ENCODE measurements at places on chromosomes 12 and 14. TPM values are rescaled to one million over a fixed set of nuclear protein-coding genes. Genes with fewer than 3 reads are reported as not detected.

The E2F7 gene
- 0.36 TPM for total RNA-seq

The TNFAIP2 gene
- 56.2 TPM for total RNA-seq

The NPAS3 gene
- total RNA-seq: 69.0 TPM

The PLEKHD1 gene
- 2.5 TPM for total RNA-seq

The DYRK2 gene
- total RNA-seq: 27.2 TPM

The ART4 gene
- not detected for total RNA-seq

The CCDC177 gene
- total RNA-seq: 11.7 TPM

The CSRP2 gene
- 15.9 TPM for total RNA-seq

The PTPN21 gene
- total RNA-seq: 17.7 TPM

The SLC25A47 gene
- not detected for total RNA-seq

The CDKN1B gene
- total RNA-seq: 80.3 TPM

The NFATC4 gene
- total RNA-seq: 23.3 TPM

The IL26 gene
- not detected for total RNA-seq

The ZFYVE26 gene
- 27.0 TPM for total RNA-seq
